ENCODE measurements at places on chromosomes 7 and 10.

DNA sequence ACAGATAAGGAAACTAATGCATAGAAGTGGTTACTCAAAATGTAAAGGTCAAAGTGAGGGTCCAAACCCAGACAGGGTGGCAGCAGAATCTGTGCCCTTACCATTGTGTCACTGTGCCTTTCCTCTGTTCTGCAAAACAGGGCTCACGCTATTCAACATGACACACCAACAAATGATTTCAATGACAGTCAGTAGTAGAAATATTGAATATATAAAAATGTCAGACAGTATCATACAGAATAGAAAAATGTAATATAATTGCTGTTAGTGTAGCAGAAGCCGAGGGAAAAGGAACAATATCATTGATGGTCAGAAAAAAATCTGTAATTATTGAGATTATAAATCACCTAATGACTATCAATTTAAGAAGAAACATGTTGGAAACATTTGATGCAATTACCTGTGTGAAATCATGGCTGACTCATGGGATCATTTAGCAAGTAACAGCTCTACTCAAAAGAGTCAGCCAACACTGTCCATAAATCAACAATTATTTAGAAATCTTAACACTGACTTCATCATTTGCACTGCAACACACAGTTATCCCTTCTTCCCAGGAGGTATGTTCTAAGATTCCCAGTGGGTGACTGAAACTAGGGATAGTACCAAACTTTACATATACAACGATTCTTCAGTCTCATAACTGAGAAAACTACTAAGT is 198.7 kb downstream of the DGKI start:
- DNase-seq = no peak

GRCh38 chr7:98641646-98642500 is 24.8 kb downstream of the NPTX2 start:
- DNase-seq = no peak

DNA sequence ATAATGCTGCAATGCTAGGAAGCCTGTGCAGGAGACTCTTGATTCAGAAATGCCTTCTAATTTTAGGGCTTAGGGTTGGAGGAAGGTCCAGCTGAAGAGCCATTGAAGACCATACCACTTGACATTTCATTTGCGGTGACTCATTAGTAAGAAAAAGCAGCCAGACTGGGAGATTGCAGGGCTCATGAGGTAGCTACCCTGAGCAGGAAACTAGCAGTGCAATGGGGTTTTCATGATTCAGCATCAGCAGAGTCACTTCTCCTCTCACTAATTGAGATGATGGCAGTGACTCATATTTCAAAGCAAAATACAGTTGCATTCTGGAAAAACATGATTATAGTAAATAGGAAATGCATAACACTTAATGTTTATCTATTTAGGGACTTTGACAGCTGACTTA is 434.1 kb downstream of the DNAJB9 start:
- DNase-seq = no peak

DNA sequence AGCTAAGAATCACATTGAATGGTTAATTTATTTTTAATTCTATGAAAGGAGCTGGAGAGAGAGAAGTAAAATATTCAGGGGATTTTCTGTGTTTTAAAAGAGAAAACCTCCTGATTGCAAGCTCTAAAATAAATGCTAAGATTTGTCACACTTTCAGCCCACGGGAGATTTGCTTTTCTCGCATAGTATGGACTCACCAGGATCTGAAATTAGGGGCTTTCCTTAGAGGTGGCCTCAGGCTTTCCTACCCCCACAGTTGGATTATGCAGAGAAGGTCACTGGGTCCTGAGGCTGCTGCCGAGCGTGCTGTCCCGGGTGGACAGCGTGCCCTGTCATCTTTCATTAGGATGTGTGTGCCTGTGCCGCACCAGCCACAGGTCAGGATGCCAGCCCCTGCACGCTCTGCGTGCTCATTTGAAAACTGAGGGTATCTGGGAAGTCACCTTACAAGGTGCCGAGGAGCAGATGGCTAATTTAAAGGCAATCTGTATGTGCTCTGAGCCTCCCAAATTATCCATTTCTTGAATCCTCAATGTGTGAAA is 258.8 kb downstream of the CELF2 start:
- no peak for DNase-seq

- no peak for DNase-seq
Observed at GRCh38 chr7:25075459-25075858, 49.6 kb downstream of the CYCS start.

DNA sequence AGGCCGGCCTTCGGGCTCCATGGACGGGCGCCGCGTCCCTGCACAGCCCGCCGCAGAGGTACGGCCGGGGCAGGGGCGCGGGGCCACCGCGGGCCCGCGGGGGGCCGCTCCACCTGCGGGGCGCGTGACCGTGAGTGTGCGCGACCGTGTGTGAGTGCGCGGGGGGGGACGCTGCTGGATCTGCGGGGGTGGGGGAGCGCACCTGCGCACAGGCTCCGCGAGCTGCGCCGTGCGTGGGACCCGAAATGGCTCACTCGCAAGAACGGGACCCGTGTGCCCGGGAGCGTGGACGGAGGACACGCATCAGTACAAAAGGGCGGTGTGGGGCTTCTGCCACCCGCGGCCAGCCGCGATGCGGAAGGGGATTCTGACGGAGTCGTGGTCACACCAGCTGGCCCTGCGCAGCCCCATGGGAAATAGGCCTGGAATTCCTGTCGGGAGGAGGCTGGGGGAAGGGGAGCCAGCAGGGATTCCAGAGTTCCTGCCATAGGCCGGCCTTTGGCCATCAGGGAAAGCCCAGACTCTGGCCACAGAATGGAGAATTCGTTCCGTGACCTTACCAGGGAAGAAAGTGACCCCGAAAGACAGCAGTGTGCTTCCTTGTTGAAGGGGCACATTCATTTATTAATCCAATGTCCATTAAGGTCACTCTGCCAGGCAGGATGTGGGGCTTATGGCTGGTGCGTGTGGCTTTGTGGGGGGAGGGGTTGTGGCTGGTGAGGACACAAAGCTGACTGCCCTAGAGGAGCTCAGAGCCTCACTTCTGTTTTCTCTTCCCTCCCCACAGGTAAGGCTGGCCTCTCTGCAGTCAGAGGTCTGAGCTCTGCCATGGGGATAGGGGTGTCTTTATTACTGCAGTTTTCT is 494 bp downstream of the REPIN1 start:
- peak; percentile 86 for DNase-seq

DNA sequence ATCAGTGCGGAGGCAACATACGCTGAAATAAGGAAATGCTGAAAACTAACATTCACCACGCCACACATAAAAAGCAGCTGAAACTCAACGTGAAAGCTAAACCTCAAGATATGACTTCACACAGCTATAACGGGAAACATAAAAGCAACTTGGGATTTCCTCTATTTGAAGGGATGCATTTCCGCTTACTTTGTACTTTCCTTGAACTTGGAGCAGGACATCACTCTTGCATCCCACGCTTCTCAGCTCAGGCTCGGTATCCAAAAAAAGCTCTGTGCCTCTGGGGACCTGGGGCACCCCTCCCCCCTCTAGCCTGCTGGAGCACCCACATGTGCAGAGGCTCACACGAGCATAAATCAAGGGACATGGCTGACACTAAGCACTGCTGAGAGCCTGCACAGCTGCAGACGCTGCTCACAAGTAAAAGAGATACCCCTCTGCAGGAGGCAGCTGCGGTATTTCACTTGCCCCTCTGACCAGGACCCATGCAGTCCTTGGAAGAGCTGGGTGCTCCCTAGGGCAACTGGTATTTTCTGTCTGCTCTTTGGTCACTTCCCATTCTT is 34.2 kb downstream of the PARD3 start:
- DNase-seq = no peak

GRCh38 chr7:101890749-101891523 is 73.5 kb downstream of the CUX1 start:
- DNase-seq = no peak

GRCh38 chr7:138000081-138000701 is 1.7 kb downstream of the CREB3L2 start:
- DNase-seq = no peak

DNA sequence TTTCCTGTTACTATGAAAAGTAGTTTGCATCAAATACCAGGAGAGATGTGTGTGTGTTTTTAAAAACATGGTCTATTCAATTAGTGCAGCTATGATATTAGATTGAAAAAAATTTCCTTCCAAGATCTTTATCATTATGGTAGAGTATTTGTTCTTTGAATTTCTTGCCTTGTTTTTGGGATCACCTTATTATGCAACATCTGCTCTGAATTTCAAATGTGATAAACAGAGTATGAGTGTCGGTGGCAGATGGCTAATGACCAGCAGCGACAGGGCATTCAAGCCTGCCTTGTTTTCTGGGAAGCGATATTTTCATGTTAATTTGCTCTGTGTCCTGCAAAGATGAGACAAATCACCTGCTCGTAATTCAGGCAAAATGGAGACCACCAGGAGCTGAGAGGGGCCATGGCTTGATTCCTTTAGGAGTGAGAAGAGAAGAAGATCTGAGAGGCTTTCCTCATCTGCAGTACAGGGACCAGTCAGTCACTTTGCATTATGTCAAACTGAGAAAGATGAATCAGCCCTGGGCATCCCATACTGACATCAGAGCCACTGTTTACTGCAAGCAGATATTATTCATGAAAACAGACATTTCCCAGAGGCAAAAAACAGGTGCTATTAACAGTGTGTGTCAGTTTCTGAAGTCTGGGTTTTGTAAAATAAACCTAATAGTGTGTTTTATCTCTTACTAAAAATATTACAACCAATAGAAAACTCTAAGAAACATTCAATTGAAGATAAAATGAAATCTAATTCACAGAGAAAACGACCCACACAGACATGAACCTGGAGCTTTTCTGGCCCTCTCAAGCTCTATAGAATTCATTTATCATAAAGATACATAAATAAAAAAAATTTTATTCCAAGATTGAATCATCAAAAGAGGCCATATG is 67.6 kb downstream of the CDK6 start:
- DNase-seq = no peak

DNA sequence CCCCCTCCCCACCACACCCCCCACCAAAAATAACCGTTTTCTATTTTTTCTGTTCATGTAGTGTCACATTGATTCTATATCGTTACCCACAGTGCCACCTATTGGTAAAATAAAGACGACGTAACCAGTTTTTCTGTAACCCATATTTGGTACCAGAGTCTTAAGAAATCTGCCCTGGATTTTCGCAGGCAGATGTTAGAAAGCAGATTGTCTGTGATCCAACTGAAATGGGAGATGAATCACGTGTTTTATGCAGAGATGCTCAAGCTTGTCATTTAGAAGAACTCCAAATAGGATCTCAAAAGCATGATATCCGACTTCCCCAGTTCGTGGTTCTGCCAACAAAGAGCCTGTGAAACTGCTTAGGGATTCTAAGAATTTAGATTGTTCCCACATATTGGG is 261.1 kb upstream of the CSTF2T start:
- DNase-seq = no peak

GRCh38 chr7:131819891-131820290 is 263.5 kb upstream of the PODXL start:
- no peak for DNase-seq

GRCh38 chr10:79229071-79229541 is 118.2 kb upstream of the PPIF start:
- no peak for DNase-seq

DNA sequence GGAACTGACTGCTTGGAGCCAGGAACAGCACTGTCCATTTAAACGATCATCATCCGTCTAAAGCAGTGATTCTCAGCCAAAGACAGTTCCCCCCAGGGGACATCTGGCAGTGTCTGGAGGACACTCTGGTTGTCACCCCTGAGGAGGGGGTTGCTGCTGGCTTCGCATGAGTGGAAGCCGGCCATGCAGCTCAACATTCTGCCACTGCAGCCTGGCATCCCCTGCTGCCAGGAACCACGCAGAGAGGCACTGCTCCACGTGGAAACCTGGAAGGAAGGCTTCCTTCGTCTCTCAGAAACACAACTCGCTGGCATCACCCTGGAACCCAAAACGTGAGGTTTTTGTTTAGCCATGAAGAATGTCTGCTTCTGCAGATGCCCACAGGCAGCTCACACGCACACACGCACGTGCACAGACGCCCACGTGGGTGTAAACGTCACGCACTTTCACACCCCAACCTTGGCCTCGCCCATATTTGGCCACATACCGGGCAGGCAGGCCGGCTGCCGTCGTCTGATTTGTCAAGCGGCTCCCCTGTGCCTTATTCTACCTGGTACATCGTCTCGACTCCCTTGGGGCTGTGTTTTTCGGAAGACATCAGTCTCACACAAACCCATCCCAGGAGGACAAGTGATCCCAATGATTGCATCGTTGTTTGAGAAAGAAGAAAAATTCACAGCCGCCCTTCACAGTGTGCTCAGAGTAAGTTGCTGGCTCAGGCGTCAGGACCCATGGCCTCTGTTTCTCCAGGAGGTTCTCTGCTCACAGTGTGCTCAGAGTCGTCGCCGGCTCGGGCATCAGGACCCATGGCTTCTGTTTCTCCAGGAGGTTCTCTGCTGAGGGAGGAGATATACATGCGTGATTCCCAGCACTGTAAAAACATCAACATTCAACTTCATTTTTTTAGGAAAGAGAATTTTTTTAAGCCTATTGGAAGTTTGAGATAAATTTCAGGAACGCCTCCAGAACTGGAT is 127.2 kb upstream of the PPP2R2D start:
- DNase-seq = peak; percentile 55

DNA sequence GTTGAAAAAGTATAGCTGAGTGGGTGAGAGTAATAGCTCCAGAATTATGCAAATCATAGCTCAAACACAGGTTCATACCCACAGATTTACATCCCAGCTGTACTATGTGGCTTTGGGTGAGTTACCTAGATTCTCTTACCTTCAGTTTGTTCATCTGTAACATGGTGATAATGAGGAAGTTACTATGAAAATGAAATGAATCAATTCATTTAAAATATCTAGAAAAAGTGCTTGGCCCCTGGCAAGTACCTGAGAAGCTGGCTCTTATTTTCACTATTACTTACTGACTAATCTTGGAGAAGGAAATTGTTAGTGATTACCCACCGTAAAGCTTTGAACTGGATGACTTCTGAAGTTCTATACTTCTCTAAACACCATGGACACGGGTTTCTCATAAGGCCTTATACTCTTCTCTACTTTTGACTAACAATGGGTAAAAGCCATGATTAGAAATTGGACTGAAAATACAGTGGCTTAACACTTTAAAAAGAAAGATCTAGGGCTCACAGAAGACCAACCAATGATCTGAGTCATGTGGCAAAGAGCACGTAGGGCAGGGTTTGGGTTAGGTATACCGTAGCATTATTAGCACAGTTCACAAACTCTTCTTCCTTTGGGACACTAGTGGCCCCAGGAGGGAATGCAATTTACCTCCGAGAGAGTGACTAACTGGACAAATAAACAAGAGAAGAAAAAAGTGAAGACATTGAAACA is 149.2 kb downstream of the PLPP4 start:
- DNase-seq = no peak

GRCh38 chr7:126856691-126857291 is 395.9 kb downstream of the GRM8 start:
- DNase-seq = no peak
